Astrocyte (in vitro differentiated cells and primary cell): ENCODE measurements at places on chromosomes 7 and 10. TPM values are rescaled to one million over a fixed set of nuclear protein-coding genes. Genes with fewer than 3 reads are reported as not detected.

DNA sequence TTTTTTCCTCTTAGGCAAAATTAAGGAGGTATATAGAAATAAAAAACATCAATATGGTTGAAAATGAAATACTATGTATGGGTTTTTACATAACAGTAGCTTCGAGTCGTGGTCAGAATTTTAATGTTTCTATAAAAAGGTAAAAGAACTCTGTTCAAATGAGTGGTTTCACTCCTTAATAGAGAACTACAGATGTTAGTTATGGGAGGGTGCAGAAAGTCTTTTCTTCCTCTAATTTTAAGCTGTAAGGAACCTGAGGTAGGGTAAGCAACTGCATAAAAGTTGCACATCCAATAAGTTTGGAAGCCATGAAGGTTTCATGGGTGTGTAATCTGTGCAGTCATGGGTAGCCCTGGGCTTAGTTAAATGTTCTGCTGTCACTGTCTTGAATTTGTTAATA lies 141.3 kb downstream of the SUGCT start:
- no peaks in the 10 kb centered on the region for H3K4me1 ChIP-seq
- no peaks in the 10 kb centered on the region for H3K36me3 ChIP-seq
- H3K27me3 ChIP-seq, result no peaks in the 10 kb centered on the region

DNA sequence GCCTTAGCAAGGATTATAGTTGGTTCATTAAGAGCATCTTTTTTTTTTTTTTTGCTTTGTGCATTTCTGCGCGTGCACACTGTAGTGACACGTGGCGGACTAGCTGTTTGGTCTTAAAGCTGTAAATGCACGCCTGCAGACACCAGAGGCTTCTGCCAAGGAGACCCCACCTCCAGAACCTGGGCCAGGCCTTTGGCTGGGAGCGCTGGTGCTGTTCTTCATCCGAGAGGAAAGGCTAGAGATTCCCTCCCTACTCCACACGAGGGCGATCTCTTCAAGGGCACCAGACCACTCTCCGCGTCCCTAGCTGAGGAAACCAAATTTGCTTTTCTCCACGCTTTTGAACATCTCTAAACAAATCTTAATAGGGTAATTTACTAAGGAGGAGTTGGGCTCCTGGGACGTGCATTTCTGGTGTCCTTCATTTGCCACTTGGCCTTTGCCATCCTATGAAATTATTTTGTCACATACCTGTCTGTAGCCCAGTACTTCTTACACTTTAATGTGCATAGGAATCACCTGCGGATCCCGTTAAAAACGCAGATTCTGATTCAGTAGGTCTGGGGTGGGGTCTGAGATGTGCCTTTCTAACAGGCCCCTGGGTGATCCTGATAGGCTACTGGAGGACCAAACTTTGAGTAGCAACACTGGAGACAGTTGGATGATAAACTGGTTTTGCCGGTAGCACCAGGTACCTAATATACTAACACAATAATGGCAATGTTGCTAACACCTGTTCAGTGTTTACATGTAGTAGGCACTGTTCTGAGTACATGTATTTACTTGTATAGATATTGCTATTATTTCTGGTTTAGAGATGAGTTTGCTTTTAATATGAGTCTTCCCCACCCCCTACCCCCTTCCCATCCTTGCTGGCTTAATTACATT lies 1.3 kb upstream of the SLC26A5 start:
- no peak overlapping the region for H3K27ac ChIP-seq
- DNase-seq, result peak; percentile 9
- peaks cover 36% of the 10 kb centered on the region for H3K27me3 ChIP-seq
- H3K36me3 ChIP-seq, result no peaks in the 10 kb centered on the region
- H3K4me1 ChIP-seq, result peaks cover 8% of the 10 kb centered on the region
- no peak overlapping the region for H3K4me3 ChIP-seq

GRCh38 chr7:28297801-28298459 lies 114.4 kb upstream of the CREB5 start:
- H3K4me3 ChIP-seq, result no peak overlapping the region
- peaks cover 7% of the 10 kb centered on the region for H3K4me1 ChIP-seq
- H3K27me3 ChIP-seq, result no peaks in the 10 kb centered on the region

CNOT4 gene
- total RNA-seq, result 22.1 and 24.9 TPM in 2 replicates

ELFN1 gene
- total RNA-seq, result 18.0 and 19.7 TPM in 2 replicates

CALHM1 gene
- total RNA-seq, result not detected in 2 replicates

HOXA11 gene
- not detected in 2 replicates for total RNA-seq

PIP gene
- total RNA-seq, result not detected in 2 replicates
